ENCODE measurements at places on chromosomes 7 and 10.

DNA sequence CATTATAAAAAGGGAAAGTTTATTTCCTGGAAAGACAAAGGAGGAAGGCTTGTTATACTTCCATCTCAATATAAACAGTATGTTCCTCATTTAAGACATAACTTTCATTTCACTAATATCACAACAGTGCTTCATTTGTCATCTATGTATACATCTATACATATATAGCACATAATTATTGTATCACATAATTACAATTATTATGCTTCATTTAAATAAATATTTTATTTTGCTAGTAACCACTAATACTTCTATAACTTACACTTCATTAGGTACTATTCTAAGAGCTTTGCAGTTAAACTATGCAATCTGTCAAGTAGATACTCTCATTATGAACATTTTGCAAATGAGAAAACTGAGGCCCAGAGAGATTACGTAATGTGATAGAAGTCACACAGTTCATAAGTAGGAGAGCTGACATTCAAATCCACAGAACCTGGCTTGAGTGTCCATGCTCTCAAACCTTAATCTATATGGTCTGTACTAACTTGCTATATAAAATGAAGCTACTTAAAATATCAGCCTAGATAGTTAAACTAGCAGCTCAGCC lies 86.5 kb downstream of the PPP1R3A start:
- no peak for DNase-seq

GRCh38 chr7:94445696-94446194 lies 51.0 kb downstream of the COL1A2 start:
- DNase-seq: no peak

GRCh38 chr7:47371733-47372368 lies 210.1 kb downstream of the TNS3 start:
- no peak for DNase-seq

DNA sequence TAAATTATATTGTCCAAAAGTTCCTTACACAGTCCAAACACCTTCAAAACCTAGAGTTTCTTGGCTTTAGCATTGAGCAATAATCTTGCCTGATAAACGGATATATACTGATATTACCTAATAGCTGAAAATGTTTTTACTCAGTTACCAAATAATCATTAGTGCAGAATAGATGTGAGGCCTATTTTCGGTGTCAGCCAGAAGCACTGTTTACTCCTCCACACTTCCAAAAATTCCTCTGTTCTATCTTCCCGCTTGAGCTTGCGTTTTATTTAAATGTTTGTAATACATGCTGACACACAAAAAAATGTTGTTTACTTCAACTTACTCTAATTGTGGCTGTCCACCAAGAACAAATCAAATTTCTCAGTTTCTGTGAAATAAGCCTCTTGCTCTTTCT lies 606.2 kb upstream of the TEX47 start:
- no peak for DNase-seq

DNA sequence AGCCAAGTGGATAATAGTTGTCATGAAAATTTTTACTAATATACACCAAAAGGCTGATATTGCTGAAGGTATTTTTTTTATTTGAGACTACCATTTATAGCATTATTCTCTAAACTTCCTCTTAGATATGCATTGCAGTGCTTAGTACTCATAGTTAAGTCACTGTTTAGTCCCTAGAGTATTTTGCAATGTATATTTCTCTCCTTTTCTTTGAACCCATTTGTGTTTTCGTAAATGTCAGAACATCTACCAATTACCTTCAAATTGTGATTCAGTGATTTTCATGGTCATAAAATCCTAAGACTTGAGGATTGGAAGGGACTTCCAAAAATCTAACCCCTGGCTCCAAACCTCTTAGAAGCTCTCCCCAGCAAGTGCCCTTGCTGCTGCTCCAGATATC lies 21.5 kb upstream of the CYP26C1 start:
- DNase-seq: no peak

DNA sequence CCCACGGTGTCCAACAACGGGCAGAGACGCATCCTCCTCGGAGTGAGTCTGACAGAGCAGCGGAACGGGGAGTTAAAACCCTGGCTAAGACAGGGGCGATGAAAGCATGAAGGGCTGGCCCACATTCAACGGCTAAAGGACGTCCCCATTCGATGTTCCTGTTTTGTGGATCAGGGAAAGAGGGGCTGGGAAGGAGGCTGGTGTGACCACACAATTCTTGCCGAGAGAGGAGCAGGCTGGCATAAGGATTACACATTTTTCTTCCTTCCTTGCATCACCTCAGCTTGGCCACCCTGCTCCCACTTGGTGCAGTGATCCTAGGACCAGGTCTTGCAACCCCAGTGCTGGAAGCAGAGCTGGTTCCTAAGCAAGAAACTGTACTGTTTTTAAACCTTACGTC lies 67.7 kb downstream of the GNA12 start:
- no peak for DNase-seq

- DNase-seq: no peak
Measured at GRCh38 chr7:42692621-42693020, 219.2 kb downstream of the C7orf25 start.

DNA sequence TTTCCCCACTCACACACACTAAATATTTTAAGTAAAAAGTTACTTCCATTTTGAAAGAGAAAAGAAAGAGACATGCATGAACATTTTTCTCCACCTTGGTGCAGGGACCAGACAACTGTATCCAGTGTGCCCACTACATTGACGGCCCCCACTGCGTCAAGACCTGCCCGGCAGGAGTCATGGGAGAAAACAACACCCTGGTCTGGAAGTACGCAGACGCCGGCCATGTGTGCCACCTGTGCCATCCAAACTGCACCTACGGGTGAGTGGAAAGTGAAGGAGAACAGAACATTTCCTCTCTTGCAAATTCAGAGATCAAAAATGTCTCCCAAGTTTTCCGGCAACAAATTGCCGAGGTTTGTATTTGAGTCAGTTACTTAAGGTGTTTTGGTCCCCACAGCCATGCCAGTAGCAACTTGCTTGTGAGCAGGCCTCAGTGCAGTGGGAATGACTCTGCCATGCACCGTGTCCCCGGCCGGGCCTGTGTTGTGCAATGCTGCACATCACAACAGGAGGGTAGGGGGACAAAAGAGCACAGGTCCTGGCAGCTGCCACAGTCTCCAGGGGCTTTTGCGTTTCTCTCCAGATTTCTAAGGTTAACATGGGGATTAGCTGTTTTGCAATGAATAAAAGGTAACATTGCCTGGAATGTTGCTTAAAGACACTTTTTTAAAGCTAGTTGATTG lies 146.5 kb downstream of the EGFR start:
- DNase-seq: no peak

DNA sequence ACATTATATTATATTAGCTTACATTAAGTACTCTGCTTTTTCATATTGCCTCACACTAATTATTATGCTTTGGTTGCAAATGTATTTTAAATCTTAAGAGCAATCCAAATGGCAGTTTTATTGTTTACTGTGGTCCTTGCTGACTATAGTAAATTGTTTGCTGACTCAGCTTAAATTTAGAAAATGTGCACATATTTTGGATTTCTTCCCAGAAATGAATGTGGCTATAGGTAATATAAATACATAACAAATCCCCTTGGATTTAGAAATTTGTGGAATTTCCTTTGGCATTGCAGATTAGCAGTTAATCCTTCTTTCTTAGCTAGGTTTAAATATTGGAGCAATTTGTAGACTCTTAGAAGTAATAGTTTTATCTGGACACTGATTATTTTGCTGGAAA lies 565.8 kb downstream of the NRG3 start:
- no peak for DNase-seq

GRCh38 chr10:59405235-59405634 lies 42.9 kb upstream of the FAM13C start:
- DNase-seq: no peak

- peak; percentile 41 for DNase-seq
Measured at GRCh38 chr7:129779602-129780256, 168.2 kb downstream of the NRF1 start.

GRCh38 chr7:5218564-5219360 lies 28.7 kb downstream of the WIPI2 start:
- no peak for DNase-seq

GRCh38 chr10:95414016-95414830 lies 123.4 kb upstream of the PDLIM1 start:
- DNase-seq: no peak

DNA sequence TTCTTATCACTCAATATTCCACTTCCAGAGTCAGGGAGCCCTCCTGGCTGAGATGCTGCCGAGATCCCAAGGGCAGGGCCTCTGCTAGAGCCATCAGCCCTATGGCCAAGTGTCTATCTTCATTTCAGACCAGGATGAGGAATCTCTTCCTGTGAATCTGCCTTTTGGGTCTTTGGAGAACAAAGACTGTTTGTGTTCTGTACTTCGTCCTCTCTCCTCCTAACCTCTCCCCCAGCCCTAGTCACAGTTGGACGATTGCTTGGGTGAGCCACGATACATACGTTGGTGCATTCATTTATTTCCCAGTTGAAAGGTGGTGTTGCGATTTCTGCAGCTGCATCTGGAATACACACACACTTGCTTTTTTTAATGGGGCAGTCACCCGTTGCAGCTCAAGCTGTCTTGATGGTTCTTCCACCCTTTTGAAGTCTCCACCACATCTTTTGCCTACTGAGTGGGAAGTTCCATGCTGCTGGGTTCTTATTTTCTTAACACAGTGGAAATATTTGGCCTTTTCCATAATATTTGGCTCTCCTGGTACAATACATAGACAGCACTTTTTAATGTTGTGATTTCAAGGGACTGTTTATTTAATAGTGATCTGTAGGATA lies 26.7 kb downstream of the SH3PXD2A start:
- DNase-seq: no peak

DNA sequence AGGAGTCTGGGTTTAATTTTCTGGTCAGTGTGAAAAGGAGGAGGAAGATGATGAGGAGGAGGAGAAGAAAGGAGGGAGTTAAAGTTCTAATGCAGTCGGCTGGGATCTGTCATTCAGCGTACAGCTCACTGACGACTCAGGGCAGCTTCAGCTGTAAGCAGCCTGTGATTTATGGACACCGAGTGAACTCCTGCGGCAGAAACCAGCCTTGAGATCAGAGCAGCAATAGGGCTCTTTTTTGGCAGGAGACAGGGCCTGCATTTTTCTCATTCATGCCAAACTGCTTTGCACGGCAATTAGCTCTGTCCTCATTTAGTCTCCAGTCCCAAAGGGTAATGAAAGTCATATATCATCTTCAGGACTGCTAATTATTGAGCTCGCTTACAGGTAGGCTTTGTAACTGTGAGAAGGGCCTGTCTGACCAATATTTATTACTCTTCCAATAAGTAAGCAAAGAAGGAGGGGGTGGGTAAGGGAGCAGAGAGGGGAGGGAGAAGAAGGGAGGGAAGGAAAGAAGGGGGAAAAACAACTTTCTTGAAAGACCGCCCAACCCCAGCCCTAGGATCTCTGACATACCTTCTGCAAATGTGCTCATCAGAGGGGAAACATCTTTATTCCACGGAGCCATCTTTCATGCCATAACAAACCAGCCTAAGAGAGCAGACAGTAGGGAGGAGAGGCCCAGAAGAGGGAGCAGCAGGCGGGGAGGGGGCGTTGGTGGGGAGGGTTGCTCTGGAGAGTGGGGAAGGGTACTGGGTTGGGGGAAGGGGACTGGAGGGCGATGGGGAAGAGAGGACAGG lies 48.1 kb upstream of the COMTD1 start:
- DNase-seq: no peak

- DNase-seq: no peak
Measured at GRCh38 chr7:95863-96260, 96.5 kb upstream of the FAM20C start.

DNA sequence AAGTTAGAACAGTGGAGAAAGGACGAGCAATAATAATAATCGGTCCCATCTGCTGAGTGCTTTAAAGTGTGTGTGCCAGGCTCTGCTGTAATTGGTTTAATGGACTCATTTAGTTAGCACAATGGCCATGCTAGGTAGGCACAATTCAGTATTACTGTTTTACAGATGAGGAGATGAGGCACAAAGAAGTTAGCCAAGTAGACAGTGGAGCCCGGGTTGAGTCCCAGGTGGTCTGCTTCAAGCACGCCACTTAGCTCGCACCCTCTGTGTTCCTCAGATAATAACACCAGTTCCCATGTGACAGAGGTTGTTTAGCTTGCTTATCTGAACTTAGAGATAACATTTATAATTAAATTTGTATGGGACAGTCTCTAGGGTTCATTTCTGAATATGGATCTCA lies 101.6 kb upstream of the GJD4 start:
- no peak for DNase-seq

DNA sequence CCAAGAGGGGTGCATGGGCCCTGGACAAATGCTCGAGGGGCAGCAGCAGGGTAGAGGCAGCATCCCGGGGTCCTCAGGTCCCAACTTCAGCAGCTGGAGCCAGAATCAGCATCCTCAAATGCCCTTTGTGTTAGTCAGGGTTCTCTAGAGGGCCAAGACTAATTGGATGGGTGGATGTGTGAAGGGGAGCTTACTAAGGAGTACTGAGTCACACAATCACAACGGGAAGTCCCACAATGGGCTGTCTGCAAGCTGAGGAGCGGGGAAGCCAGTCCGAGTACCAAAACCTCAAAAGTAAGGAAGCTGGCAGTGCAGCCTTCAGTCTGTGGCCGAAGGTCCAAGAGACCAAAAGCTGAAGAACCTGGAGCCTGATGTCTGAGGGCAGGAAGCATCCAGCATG lies 162.9 kb upstream of the TCERG1L start:
- no peak for DNase-seq

GRCh38 chr7:6256677-6257535 lies 15.5 kb downstream of the CYTH3 start:
- peak; percentile 34 for DNase-seq

- DNase-seq: no peak
Measured at GRCh38 chr10:84837041-84837812, 508.8 kb downstream of the CCSER2 start.

GRCh38 chr7:51467384-51468017 lies 150.9 kb upstream of the COBL start:
- peak; percentile 5 for DNase-seq

- no peak for DNase-seq
Measured at GRCh38 chr7:144158861-144159260, 24.4 kb upstream of the CTAGE4 start.

DNA sequence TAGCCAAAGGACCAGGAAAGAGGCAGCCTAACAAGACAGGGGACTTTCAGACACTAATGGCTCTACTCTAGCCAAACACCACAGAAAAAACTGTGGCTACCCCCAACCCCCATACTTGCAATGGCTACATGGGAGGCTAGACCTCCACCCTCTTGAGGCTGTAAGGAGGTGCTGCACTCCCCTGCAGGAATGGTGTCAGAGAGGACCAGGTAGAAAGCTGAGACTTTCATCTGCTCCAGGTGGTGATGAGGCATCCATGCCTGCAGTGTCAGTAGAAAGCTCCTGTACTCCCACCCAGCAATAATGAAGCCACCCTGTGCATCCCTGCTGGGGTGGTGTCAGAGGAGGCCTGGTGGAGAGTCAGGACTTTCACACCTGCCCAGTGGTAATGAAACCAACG lies 18.9 kb upstream of the SORCS3 start:
- DNase-seq: no peak

- no peak for DNase-seq
Measured at GRCh38 chr7:42096681-42097561, 140.1 kb downstream of the GLI3 start.

DNA sequence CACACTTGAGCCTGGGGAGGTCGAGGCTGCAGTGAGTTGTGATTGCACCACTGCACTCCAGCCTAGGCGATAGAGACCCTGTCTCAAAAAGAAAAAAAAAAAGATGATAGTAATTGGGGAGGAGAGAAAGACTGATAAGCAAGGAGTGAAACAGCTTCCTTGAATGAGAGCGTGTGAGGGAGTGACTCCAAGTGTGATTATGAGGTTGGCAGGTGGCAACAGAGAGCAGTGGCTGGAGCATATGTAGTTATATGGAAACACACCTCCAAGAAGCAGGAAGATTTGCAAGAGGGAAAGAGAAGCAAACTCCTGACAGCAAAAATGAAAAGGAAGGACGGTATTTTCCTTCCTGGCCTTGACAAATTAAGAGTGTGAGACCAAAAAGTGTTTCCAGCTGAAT lies 50.4 kb downstream of the VKORC1L1 start:
- DNase-seq: no peak
